Effector CD4-positive, alpha-beta T cell (primary cell): ENCODE measurements at places on chromosomes 16 and 17.

- no peak for DNase-seq
These were observed 2.2 kb downstream of the PLA2G15 start for GRCh38 chr16:68247400-68247799.

DNA sequence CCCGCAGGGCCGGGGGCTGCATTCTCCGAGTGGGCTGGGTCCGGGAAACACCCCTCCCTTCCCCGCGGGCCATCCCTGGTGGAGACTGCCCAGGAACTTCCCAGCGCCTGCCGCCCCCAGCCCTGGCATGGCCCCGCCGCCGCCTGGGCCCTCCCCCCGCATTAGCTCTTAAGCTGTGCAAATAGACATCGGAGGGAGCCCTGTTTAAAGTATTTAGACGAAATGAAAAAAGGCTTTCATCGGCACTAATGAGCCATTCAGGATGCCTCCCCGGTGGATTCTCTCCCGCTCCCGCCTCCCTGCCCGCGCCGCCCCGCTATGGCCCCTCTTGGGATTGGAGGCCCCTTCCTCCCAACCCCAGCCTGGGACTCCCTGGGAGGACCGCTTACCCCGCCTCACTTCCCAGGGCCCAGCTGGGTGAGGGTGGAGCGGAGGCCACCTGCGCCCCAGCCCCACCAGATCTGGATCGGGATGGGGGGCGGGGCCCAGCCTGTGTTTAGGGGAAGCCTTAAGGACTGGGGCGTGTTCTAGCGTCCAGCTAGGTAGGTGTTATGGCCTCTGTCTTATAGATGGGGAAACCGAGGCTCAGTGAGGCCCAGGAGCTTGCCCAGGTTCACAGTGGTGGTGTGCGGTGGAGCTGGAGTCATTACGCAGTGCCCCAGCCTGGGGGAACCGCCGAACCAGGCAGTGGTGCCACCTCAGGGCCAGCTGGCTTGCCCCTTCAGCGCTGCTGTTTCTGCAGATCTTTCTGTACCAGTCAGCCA lies 19.7 kb downstream of the SEZ6 start:
- no peak for DNase-seq

GRCh38 chr16:71542377-71542776 lies 16.2 kb downstream of the CHST4 start:
- peak; percentile 47 for DNase-seq

DNA sequence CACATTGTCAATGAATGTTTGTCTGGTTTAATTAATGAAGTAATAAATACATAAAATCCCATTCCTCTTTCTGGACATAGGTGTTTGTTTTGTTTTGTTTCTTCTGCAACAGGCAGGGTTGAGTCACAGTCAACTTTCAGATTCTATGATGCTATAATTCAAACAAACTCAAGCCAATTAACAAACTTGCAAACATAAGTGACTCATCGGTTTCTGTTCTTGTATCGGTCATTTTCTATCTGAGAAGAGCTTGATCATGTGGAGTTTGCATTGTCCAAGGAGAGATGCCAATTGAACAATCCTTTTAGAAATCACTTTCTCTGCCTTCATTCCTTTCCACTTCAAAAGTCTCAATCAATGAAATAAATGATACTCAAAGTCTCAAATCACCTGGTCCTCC lies 294.2 kb upstream of the C16orf82 start:
- DNase-seq, result no peak

GRCh38 chr16:67055712-67056487 lies 27.0 kb downstream of the CBFB start:
- no peak for DNase-seq

- DNase-seq, result no peak
These were observed 1736.4 kb downstream of the TP53TG3F start for GRCh38 chr16:35195864-35196216.

DNA sequence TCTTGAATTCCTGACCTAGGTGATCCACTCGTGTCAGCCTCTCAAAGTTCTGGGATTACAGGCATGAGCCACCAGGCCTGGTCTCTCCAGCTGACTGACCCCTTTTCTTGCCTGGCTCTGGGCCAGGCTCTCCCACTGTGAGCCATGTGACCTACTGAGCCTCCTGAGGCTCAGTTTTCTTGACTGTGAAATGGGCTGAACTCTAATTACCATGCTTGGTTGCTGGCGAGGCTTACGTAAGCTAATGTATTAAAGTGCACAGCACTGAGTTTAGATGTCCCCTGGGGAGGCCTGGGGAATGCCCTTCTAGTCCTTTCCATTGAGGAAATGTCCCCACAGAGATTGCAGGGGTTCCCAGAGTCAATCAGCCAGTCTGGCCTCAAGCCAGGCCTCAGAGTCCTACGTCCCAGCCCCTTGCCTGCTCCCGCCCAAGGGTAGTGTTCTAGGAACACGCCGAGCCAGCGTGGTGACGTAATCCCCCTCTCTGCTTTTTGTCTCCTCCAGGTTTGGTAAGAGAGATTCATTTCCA lies 45.8 kb upstream of the LGALS9 start:
- DNase-seq, result no peak

DNA sequence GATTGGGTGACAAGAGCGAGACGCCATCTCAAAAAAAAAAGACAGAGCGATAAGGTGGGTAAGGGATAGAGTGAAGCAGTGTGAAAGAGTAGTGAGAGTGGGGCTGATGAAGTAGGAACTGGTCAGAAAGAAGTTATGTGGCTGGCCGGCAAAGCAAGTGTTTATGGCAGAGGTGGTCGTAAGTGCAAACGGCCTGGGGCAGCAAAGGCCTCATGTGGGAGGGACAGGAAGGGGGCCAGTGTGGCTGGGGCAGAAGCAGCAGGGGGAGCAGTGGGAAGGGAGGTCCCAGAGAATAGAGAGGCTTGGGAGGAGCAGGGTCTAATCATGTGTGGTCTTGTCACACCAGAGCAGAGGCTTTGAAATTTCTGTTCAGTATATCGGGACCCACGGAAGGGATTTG lies 186.2 kb downstream of the HS3ST3B1 start:
- DNase-seq, result no peak

GRCh38 chr17:2024572-2025219 lies 438 bp downstream of the RTN4RL1 start:
- no peak for DNase-seq

- no peak for DNase-seq
These were observed 4.1 kb downstream of the RAP1GAP2 start for GRCh38 chr17:2800367-2800766.

- no peak for DNase-seq
These were observed 132.3 kb downstream of the TRIM37 start for GRCh38 chr17:58974354-58974753.

- DNase-seq, result no peak
These were observed 7.5 kb upstream of the RASD1 start for GRCh38 chr17:17503566-17504130.

DNA sequence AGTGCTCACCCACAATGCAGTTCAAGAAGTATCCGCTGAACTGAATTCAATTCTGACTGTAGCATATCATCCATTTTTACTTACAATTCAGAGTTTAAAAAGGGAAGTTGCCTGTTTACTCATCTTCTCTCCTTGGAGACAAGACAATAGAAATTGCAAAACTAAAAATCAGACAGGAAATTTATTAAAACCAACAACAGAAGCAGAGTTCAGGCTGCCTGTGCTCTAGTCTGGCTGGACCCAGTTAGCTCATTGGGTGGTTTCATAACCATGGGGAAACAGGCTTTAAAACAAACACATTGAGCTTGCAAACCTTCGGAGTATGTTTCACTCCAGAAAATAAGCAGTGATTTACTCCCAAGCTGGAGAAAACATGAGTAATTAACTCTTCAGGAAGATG lies 321.4 kb downstream of the GRIN2A start:
- DNase-seq, result no peak

- DNase-seq, result no peak
These were observed 41.5 kb upstream of the MED9 start for GRCh38 chr17:17435323-17435722.

DNA sequence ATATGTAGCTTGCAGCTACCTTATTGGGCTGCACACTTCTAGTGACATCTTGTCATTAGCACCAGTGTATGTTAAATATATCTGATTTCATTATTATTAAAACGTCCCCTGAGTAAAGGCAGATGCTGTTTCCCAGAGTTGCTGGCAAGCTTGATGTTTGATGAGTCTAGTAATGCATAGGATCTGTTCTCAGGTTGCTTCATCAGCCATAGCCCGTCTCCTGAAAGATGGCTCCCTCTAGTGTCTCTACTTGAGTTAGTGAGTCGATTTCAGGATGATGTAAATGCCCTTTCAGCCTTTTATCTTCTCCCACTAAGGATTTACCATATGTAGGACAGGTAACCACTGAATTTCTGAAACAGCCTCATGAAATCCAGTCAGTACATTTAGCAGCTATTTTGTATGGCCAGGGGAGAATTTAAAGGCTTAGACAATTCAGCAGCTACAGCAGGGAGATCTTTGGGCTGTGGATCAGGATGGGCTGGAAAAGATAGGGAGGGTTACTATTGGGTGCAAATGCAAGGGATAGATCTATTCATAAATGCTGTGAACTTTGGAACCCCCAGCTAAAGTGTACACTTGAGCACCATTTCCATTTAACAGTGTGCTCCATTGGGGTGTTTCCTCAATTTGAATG lies 376.3 kb downstream of the CNTNAP4 start:
- no peak for DNase-seq

DNA sequence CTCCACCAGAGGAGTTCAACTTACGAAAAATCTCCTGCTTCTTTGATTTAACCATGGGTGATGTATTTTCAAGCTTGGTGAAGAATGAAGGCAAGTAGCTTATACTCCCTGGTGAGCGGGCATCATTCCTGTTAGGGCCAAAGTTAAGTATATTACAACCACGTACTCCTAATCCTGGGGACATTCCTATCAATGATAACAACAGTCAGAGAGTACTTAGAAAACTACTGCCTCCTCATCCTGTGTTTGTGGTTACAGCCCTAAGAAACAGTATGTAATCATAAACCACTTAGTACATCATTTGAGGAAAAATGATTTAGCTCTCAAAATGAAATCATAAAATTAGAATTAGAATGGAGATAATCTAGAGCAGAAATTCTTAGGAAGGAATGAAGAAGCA lies 47.3 kb downstream of the TTC19 start:
- no peak for DNase-seq

GRCh38 chr16:58041628-58041955 lies 16.0 kb downstream of the MMP15 start:
- no peak for DNase-seq

GRCh38 chr17:3571043-3571900 lies 13.7 kb upstream of the TRPV3 start:
- no peak for DNase-seq

DNA sequence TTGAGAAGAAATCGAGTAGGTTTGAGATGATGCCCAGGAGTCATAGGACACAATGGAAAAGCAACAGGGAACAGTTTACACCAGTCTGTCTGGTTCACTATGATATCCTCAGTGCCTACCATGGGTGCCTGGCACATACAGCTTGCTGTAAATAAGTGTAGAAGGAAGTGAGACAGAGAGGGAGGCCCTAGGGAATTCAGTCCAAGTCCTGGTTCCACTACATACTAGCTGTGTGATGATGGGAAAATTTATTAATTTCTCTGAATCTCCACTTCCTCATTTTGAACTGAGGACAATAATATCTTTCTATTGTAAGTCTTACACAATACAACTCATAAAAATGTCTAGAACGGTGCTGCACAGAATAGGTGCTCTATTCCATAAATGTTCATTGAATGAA lies 53.3 kb upstream of the LYRM9 start:
- no peak for DNase-seq

DNA sequence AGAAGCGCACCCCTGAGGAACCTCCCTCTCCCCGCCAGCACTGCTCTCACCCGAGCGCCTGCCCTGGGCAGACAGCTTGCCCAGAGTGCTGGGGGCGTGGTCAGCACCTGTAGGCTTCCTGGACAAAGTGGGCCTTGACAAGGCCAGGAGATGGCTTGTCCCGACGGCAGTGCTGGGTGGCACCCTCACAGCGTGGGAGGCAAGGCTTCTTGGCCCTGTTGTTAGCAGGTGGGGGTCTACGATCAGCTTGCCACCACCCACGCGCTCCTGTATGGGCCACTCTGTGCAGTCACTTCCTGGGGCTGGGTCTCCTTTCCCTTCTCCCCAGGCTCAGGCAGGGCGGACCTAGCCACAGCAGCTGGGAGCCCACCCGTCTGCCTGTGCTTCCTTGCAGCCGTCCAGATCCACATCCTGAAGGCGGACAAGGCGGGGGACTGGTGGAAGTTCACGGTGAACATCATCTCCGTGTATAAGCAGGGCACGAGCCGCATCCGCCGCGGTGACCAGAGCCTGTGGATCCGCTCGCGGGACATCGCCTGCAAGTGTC lies 218.0 kb downstream of the NTN1 start:
- no peak for DNase-seq

DNA sequence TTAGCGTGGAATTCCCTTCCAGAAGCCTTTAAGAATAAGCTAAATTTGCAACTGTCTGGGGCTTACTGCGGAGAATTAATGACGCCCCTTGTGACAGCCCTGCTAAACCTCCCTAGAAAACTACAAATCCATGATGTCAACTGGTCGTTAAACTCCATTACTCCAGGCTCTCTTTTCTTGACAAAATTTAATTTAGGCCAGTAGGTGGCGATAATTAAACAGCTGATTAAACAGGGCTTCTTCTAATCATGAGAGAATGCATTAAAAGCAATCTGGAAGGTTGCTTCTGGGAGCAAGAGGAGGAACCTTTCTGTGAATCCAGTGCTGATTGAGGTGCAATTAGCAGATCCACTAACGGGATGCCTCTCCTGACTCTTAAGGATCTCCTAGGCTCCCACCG lies 8.1 kb upstream of the NLRP1 start:
- no peak for DNase-seq

- DNase-seq, result no peak
These were observed 13.6 kb upstream of the DHRS7B start for GRCh38 chr17:21113049-21113690.

DNA sequence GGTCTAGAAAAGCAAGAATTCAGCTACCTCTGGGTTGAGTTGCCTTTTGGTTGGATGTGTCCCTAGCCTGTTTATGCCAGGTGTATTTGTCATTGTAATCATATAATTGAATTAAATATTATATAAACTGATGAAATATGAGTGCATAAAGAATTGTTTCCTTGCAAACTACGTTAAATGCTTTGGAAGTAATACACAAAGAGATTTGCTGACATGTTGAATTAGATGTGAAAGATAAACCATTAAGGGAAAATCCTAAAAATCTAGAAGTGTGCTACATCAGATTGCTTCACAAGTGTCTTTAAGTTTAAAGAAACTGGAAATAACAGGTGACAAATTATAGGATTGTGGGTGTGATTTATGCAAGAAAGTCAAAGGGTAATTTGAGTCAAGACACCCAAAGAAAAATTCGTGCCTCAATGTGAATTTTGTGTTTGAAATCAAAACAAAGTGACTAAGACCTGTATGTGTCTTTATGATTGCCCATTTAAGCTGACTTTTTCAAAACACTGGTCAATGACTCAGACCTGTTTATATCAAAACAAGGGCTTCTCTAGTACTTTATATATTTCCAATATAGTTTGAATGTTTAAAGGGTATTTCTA lies 5.1 kb upstream of the PYY start:
- DNase-seq, result no peak
